ENCODE measurements at places on chromosomes 16 and 17.

DNA sequence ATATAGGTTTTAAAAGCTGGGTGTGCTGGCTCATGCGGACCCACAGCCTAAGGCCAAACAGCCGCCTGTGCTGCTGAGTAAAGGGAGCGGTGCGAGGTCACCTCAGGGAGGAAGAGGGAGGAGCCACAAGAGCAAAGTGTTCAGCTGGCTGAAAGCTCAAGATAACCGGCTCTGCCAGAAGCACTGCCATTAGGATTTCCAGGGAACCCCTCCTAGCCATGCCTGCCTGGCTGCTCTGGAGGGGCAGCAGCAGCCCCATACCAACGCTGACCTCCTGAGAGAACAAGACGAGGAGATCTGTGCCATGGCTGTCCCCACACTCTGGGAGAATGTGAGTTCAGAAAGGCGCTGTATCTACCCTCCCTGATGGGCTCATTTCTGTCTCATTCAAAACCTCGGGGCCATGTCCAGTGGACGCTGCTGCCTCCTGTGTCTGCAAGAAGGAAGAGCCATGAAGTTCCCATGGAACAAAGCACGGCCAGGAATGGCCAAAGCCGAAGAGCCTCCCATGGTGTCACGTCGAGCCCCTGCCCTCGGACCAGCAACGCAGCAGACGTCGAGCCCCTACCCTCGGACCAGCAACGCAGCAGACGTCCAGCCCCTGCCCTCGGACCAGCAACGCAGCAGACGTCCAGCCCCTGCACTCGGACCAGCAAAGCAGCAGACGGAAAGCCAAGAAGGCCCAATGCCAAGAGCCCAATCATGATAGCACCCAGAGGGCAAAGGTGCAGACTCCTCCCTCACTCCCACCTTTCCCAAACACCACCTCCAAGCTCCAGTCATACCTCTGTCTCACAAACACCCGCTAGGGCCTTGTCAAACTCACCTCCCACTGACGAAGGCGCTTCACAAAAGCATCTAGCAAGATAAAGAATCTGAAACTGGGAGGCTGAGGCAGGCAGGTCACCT is 107.0 kb downstream of the ANKRD11 start:
- DNase-seq, result no peak

DNA sequence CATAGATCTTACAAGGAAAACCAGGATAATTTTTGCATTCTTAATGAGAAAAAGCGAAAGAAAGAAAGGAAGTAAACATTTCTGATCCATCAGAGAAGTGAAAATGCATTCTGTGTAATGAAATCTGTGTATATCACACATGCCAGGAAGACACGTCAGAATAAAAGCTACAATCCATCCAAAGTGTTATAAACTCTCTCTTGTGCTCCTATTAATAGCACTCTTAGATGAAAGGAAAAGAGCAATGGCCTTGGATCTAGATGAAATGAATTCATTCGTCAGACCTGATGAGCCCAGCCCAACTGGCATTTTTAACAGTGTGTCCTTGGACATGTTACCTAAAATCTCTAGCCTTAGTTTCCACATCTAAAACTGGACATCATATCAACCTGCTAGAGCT is 885.5 kb downstream of the CDH11 start:
- DNase-seq, result no peak

DNA sequence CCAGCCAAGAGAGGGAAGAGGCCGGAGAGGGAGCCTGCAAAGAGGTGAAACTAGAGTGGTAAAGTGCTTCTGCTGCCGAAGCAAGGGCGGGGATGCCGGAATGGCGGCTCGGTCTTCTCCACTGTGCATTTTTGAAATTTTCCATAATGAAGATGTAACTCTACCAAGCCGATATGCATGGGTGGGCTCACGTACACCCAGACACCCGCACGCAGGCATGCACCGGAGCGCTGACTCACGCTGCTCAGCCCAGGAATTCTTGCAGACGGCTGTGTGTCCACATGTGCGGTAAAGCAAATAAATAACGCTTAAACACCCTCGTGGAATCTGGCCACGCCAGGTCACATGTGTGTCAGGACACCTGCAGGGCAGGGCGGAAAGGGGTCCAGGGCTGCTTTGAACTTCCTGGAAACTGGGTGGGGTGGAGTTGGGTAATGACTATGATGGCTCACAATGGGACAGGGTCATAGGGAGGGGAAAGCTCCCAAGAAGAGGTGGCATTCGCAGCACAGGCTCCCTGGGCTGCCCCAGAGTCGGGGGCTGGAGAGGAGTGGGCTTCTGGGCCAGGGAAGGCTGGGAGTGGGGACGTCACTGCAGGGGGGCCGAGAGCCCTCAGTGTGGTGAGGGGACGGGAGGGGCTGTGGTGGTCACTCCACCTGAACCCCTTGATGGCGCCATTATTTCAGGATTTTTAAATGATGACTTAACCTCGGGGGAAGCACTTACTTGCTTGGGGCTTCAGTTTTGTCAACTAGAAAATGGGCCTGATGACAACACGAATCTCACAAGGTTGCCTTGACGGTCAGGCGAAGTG is 265.5 kb downstream of the PARN start:
- DNase-seq, result no peak

DNA sequence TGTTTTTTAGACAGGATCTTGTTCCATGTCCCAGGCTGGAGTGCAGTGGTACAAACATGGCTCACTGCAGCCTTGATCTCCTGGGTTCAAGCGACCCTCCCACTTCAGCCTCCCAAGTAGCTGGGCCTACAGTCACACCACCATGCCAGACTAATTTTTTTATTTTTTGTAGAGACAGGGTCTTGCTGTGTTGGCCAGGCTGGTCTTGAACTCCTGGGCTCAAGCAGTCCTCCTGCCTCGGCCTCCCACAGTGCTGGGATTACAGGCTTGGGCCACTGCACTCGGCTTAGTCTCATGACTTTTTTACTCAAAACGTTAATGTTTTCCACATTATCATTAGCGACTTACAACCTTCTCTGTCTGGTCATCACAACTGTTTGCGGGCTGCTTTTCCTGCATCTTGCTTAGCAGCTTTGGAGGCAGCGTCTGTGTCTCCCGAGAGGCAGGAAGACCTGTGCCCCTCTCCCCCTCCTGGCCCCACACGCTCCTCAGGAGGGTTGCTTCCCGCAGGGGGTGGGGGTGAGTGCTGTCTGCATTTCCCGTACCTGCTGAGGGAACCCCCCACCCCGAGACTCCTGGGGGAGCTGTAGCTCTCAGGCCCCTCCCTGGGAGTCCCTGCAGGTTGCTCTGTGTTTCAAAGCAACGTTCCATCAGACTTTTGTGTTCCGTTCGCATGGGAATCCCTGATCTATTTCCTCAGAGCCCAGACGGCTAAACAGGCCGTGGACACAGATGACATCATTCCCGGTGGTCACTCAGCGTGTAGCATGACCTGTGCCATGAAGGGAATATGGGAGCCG is 52.6 kb downstream of the PGS1 start:
- no peak for DNase-seq

DNA sequence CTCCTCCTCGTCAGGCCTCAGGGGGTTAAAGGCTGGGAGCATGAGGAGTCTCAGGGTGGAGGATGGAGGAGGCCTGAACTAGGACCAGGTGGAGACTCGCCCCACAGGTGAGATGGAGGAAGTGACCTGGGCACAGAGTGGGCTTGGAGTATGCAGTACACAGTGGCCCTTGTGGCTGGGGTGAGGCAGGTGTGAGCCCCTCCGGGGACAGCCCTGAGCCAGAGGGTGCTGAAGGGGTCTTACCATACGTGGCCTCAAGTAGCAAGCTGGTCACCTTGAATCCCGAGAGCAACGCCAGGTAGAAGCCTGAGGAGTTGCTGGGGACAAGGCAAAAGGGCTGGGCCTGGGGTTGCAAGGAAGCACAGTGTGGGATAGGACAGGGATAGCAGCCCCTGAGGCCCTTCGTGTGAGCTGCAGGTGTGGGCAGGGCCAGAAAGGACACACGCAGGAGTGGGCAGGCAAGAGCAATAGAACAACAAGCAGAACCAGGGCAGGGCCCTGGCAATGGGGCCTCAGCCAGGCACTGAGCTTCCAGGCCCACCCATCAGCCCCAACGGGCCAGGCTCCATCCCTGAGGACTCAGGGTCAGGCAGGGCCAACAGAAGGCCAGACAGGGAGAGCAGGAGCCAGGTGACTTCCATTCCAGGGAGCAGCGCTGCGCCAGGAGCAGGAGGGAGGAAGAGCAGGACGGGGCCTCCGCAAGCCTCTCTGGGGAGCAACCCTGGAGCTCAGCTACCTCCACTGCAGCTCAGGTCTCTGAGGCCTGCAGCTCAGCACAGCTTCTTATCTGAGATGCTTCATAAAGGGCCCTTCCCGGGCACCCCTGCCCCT is 64.2 kb upstream of the TNRC6C start:
- no peak for DNase-seq

All from CD4-positive, alpha-beta memory T cell (primary cell).